ENCODE measurements at places on chromosomes 12 and 14.

- no peak for DNase-seq
Observed at GRCh38 chr12:123713823-123714585, 1.9 kb downstream of the ATP6V0A2 start.

DNA sequence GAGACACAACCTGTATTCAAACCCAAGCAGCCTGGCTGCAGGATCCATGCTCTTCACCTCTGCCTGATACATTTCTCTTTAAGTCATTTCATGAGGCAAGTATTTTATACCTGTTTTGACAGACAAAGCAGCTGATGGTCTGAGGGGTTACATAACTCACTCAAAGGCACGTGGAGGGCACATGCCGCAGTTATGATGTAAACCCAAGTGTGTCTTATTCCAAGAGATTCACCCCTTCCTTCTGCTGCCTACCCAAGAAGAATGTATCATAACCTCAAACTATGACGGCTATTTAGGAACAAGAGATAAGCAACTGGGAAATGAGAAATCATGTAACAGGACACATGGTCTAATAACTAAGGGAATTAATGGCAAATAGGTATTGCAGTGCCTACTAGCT lies 329.8 kb upstream of the TMPO start:
- no peak for DNase-seq

DNA sequence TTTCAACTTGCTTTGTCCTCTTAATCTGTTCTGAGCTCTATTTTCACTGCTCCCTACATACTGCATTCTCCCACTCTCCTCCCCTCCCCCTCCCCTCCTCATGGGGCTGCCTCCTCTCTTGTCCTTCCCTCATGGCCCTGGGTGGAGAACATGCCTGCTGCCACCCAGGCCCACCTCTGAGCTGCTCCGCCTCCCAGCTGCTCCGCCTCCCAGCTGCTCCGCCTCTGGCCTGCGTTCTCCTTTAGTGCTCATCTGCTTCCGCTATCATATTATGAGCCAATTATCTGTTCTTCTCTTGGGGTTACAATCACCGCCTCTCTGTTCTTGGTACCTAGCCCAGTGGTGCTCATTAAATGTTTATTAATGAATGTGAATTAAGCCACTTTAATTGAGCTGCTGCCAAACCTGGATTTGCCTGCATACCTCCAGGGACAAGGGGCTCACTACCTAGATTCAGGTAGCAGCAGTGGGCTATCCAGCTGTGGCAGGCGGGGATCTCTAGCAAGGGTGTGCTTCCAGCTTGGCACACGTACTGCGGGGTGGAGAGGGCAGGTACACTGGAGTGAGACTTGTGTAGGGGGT lies 32.0 kb upstream of the FAM181A start:
- DNase-seq, result no peak

DNA sequence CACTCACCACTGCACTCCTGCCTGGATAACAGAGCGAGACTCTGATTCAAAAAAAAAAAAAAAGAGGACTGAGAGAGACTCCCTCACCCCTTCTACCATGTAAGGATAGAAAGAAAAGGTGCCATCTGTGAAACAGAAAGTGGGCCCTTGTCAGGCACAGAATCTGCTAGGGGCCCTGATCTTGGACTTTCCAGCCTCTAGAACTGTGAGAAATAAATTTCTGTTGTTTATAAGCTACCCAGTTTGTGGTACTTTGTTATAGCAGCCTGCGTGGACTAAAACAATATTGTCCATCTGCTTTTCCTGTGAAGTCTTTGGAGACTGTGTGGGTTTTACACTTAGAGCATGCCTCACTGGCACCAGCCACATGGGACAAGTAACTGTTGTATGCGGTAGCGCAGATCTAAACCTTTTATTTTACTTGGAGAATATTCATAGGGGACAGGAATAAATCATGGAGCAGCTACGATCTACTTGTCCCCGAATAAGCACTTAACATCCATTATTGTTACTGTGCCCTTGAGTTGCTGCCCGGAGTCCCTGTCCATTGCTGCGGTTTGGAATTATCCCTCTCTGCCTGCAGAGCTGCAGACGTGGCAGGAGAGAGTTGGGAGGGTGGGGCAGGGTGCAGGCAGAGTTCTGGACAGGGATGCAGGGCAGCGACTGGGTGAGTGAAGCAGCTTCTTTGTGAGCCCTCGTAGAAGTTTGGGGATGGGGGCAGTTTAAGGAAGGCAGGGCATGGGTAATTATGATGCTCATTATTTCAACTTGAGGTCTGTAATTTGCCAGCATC lies 52.4 kb upstream of the STON2 start:
- no peak for DNase-seq

GRCh38 chr12:5691943-5692342 lies 253.1 kb downstream of the ANO2 start:
- DNase-seq, result no peak

- DNase-seq, result no peak
Observed at GRCh38 chr12:109679501-109680263, 33.9 kb upstream of the FAM222A start.

DNA sequence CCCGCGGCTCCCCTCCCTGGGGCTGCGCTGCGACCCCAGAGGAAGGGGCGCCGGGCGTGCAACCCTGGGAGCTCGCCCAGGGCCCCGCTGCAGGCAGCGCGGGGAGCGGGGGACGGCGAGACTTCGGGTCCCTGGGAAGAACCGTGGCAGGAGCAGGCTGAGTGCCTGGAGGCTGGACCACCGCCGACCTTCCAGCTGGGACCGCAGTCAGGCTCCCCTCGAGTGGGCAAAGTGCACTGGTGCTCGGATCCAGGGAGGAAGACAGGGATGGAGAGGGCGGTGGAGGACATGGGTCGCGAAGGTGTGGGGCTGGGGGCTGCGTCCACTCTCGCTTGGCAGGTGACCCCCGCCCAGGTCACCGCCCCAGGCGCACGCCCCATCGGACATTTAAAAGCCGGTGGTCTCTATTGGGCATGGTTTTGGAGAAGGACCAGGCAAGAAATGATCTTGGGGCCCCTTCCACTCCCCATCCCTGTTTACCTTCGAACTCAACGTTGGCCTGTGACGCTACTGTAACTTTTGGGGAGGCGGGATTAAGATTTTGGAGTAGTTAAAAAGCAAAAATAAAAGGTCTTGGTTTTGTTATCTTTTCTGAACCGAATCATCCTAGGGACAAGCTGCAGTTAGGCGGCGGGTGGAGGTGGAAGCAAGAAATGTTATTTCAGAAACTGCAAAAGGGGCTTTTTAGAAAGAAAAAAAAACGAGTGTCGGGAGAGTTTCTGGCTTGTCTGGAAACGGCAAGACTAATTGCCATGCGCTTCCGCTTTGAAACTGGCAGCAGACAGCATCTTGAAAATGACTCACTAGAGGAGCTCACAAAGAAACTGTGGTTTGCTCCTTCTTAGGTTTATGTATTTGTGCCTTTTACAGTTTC lies 1.0 kb downstream of the ELK3 start:
- DNase-seq, result peak; percentile 35

- no peak for DNase-seq
Observed at GRCh38 chr14:100404419-100404818, 81.3 kb downstream of the SLC25A47 start.
